ENCODE measurements at places on chromosomes 4 and X.

GRCh38 chr4:183360161-183360919 is 38.1 kb upstream of the CLDN24 start:
- no peak for DNase-seq

DNA sequence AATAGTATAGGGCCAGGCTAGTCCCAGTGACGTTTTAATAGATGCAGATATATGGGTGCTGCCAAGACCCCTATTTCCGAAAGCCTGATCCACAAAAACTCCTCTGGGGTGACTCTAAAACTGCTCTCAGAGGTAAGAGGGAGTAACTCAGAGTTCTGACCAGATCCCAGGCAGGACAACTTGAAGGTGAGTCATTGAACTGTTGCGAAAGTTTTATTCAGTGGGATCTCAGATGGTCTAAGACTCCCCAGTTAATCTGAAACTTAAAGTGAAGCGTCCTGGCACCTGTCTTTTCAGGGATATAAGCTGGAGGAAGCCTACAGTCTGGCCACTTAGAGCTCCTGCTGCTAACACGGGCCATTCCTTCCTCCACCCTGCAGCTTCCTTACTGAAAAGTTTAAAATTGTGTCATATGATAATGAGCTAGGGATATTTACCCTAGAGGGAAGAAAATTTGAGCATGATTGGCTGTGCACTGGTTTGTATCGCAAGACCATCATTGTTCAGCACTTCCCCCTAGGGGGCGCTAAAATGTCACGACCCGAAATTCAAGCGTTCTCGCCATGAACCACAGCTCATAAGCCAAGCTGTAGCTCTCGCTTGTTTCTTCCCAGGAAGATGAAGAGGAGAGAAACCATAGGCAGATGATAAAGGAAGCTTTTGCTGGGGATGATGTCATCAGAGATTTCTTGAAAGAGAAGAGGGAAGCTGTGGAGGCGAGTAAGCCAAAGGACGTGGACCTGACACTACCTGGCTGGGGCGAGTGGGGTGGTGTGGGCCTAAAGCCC is 19.5 kb downstream of the UTP14A start:
- peak; percentile 65 for DNase-seq

GRCh38 chrX:84721416-84721815 is 219.2 kb upstream of the HDX start:
- DNase-seq, result no peak

GRCh38 chr4:80045786-80046185 is 27.2 kb downstream of the ANTXR2 start:
- no peak for DNase-seq

DNA sequence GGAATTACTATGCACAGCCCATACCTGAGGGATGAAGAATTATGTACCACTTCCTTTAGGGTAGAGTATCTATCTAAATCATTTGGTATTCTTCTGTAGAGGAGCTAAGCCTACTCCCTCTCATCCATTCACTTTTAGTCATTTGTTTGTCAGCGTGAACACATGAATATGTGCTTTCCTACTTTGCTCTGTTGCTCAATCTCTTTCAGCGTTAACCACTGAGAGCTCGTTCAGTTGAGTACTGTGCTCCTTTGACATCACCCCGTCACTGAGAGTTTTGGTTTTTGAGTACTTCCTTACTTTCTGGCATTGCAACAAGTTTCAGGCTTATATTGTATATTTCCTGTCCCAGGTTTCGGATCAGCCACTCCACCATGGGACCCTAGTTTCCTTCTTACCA is 700.6 kb downstream of the NLGN4X start:
- no peak for DNase-seq

- no peak for DNase-seq
Measured at GRCh38 chr4:93749292-93749761, 79.2 kb upstream of the ATOH1 start.

- DNase-seq, result no peak
Measured at GRCh38 chrX:149298111-149298510, 207.0 kb downstream of the IDS start.

GRCh38 chrX:80282535-80282934 is 137.7 kb upstream of the TENT5D start:
- no peak for DNase-seq

DNA sequence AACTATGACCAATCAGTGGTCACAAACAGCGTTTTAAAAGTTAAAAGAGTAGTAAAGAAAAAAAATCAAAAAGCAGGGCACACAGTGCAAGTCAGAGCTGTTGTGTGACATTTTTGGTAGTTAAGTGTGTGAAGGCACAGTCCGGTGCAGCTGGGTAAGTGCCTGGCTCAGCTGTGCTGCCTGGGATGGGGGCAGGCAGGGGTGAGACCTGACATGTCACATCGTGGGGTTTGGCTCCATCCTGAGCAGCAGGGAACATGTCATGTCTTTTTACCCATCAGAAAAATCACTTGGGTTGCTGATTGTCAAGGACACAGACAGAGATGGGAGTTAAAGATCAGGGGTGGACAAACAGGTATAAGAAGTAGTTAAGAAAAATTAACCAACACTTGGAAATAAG is 125.1 kb downstream of the NSUN7 start:
- no peak for DNase-seq

DNA sequence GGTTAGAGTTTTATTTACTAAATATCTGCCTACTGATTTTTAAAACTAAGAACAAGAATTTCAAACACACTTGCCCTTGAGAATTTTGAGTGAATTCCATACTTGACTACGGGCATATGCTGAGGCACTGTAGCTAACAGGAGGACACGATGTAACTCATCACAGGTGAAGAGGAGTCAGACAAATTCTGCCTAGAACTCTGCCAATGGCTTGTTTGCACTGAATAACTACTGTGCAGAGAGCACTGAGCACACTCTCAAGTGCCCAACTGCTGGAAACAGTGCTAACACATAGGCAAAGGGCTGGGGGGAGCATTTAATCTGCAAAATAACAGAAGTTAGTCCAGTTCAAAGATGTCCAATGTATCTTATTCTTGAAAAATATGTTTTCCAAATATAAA is 104.4 kb downstream of the WDFY3 start:
- DNase-seq, result no peak

DNA sequence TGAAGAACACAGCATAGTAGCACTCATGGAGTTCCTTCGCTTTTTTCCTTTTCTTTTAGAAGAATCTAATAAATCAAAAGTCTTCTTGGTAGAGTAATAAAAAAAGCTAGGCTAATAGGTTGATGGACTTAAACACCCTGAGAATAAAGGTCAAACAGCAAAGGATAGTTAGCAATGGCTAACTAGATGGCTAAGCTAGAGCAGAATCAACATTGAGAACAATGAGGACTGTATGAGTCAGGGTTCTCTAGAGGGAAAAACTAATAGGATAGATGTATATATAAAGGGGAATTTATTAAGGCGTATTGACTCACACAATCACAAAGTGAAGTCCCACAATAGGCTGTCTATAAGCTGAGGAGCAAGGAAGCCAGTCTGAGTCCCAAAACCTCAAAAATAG is 550.9 kb downstream of the GLUD2 start:
- no peak for DNase-seq

GRCh38 chrX:153649178-153649914 is 2.3 kb downstream of the DUSP9 start:
- peak; percentile 57 for DNase-seq

DNA sequence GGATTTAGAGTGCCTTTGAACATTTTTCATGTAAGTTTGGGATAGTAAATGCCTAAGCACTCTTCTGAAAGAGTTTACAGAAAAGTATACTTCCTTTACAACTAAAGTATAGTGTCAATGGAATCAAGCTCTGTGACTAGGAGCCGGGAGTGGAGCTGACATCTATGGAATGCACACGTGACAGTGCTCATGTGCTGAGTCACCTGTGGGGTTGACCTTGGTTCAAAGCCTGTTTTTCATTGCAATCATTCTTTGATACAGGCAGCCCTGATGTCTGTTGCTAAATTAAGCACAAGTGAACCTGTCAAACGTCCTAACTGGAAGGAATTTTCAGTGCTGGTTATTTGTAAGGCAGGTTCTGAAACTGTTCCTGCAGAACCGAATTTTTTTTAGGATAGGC is 82.5 kb downstream of the GPAT3 start:
- DNase-seq, result no peak

DNA sequence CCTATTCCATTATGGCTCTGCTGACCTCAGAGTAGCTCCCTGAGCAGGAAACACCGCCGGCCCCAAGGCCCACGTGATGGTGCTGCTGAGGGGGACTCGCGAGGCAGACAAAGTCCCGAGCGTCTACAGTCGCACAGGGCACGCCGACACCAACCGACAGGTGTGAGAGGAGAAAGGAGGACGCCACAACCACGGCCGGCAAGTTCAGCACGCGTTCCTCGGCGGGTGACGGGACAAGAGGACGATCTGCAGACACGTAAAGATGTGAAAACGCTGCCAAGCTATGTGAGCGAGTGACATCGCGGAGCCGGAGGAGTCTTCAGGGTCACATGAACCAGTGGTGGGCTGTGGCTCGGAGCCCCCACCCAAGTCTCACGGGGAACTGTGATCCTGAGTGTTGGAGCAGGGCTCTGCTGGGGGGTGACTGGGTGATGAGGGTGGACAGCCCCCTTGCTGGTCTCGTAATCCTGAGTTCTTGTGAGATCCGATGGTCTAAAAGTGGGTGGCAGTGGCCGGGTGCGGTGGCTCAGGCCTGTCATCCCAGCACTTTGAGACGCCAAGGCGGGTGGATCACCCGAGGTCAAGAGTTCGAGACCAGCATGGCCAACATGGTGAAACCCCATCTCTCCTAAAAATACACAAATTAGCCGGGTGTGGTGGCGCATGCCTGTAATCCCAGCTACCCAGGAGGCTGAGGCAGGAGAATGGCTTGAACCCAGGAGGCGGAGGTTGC is 34.0 kb downstream of the PPP2R3B start:
- no peak for DNase-seq
